ENCODE measurements at places on chromosomes 4 and X. TPM values are rescaled to one million over a fixed set of nuclear protein-coding genes. Genes with fewer than 3 reads are reported as not detected.

DNA sequence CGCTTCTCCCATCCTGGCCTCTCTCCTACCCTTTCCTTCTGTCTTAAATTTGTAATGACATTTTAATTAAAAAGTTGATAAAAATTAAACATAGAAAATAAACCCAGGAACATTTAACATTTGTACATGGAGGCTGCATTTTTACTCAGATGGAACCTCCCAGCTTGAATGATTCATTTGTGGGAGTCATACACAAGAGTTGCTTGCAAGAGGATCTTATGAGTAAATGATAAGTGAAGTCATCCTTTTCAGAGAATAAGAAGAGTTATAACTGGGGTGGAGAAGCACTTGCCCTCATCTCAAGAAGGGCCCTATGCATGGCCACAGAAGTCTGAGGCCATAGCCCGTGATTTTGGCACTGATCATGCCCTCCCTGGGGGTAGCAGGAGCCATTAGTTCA is 482.9 kb upstream of the BOD1L1 start:
- no peak for DNase-seq
- H3K36me3 ChIP-seq: no peaks in the 10 kb centered on the region
- H3K27me3 ChIP-seq: no peaks in the 10 kb centered on the region
- H3K4me1 ChIP-seq: no peaks in the 10 kb centered on the region

DNA sequence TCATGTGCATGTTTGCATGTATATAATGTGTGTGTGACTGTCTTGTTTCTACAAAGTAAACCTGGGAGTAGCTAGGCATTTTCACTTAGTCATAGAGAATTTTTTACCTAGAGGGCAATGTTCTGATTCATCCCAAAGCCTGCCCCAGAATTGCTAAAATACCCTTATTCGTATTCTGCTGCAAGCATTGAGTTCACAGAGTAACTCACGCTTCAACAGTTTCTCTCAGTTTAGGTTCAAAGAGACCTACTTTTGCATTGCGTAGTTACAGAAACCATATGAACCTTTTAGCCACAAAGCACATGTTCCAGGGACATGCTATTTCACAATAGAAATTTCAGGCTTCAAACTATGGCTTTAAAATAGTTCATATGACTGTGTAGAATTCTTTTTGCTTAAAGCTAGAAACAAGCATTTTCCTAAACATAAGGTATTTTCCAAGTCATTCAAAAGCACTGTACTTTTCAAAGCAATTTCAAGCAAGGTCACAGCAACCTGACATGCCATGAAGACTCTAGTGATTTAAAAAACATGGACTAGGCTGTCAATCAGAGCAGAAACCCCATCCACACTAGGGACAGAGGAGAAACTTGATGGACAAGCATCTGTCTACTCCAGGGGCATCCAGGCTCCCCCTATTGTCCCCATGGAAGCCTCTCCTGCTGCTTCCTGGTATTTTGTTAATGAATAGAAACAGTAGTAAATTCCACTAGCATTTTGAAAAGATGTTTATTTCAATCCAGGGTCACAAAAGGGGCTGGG is 81.5 kb upstream of the MAPK10 start:
- H3K4me3 ChIP-seq: no peak overlapping the region
- no peak overlapping the region for H3K27ac ChIP-seq
- no peaks in the 10 kb centered on the region for H3K4me1 ChIP-seq
- DNase-seq: no peak
- H3K36me3 ChIP-seq: no peaks in the 10 kb centered on the region

The MGARP gene
- not detected for total RNA-seq

DNA sequence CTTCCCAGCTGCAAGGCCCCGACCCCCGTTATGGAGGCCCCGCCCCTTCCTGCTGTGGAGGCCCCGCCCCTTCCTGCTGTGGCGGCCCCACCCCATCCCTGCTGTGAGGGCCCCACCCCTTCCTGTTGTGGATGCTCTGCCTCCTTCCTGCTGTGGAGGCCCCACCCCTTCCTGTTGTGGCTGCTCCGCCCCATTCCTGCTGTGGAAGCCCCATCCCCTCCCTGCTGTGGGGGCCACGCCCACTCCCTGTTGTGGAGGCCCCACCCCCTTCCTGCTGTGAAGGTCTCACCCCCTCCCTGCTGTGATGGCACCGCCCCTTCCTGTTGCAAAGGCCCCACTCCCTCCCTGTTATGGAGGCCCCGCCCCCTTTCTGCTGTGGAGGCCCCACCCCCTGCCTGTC is 104.9 kb upstream of the PSAPL1 start:
- H3K4me3 ChIP-seq: no peak overlapping the region
- H3K36me3 ChIP-seq: no peaks in the 10 kb centered on the region
- peaks cover 5% of the 10 kb centered on the region for H3K4me1 ChIP-seq
- peak; percentile 23 for DNase-seq

Data from naive thymus-derived CD4-positive, alpha-beta T cell (primary cell).